AML-193 (cell line): ENCODE measurements at places on chromosomes 3 and 15.

- peak; percentile 84 for DNase-seq
Measured at GRCh38 chr3:141644931-141645330, 93.2 kb upstream of the RNF7 start.

DNA sequence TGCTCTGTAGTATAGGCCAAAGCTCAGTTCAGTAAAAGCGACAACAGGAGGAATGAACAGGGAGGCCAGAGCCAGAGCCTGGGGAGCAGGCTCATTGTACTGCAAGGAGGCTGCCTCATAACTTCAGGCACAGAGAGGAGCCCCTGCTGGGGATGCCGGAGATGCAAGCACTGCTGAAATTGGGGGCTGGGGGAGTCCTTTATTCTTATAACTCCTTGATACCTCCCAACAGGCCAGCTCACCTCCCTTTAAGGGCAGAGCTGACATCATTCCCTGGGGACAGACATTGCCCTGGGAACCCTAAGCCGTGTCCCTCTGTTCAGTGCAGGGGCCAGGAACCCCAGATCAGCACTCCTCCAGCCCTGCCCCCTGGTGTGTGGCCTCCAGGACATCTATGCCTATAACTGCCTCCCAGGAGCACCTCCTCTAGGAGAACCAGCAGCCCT, 83.8 kb upstream of the MRPS22 start:
- no peak for DNase-seq

- DNase-seq, result no peak
Measured at GRCh38 chr15:50057196-50057595, 61.8 kb downstream of the ATP8B4 start.

GRCh38 chr15:63834500-63835210, 907 bp upstream of the HERC1 start:
- DNase-seq, result no peak

DNA sequence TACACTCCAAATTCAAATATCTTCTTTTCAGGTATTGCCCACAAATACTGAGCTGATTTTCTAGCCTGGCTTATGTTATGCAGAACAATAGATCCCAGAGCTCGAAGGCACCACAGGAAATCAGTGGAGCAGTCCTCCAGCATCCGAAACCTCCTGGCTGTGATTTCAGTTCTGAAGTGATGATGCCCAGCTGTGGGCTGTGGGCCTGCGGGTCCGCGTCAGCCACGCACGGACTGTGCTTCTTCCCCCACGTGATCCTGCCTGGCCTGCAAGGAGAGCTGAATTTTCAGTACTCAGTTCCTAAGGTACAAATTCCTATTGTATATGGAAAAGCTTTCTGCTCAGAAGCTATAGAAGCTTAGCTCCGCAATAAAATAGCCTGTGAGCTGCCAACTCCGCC, 96.2 kb downstream of the OCA2 start:
- DNase-seq, result no peak

- no peak for DNase-seq
Measured at GRCh38 chr3:187795207-187795960, 50.1 kb upstream of the BCL6 start.

DNA sequence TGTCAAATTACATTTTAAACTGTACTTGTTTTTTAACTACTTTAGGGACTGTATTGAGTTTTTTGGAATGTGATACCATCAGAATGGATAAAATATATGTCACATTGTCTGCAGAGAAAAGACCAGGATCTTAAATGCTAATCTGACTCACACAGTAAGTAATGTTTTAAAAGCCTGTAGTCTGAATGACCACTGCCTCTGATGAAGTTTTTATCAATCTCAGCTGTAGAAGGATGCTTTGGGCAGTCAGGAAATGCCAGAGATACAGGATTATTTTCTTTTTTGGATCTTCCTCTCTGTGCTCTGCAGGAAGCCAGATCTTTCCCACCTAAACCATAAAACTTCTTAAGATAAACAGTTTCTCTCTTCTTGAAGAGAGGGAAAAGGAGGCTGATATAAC, 73.1 kb upstream of the PRTG start:
- DNase-seq, result no peak

- DNase-seq, result no peak
Measured at GRCh38 chr3:30439451-30440053, 166.8 kb upstream of the TGFBR2 start.

GRCh38 chr3:106242781-106243180, 374.0 kb upstream of the CBLB start:
- DNase-seq, result no peak

DNA sequence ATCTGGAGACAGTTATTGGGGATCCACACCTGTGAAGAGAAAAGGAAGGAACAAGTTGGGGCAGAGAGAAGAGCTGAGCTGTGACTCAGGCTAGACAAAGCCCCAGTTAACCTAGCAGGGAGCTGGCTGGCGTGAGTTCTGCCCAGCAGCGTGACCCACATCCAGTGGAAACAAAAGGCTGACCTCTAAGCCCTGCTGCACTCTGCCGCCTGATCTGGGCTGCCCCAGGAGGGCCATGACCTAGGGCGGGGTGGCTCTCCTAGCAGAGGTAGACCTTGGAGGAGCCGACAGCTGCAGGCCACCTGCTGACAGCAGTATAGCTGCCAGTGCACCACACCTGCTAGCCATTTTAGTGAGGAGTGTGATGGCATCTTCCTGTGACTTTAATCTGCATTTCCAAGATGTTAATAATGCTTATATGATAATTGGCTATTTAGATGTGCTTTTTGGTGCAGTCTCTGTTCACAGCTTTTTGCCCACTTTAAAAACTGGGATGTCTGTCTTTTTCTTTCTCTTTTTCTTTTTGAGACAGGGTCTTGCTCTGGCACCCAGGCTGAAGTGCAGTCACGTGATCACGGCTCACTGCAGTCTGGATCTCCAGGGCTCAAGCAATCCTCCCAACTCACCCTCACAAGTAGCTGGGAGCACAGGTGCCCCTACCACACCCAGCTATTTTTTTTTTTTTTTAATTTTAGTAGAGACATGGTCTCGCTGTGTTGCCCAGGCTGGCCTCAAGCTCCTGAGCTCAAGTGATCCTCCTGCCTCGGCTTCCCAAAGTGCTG, 78.1 kb downstream of the LSM3 start:
- DNase-seq, result no peak

- DNase-seq, result no peak
Measured at GRCh38 chr3:183572935-183573334, 17.4 kb upstream of the KLHL6 start.

- DNase-seq, result no peak
Measured at GRCh38 chr3:151777880-151778279, 36.0 kb upstream of the AADAC start.

DNA sequence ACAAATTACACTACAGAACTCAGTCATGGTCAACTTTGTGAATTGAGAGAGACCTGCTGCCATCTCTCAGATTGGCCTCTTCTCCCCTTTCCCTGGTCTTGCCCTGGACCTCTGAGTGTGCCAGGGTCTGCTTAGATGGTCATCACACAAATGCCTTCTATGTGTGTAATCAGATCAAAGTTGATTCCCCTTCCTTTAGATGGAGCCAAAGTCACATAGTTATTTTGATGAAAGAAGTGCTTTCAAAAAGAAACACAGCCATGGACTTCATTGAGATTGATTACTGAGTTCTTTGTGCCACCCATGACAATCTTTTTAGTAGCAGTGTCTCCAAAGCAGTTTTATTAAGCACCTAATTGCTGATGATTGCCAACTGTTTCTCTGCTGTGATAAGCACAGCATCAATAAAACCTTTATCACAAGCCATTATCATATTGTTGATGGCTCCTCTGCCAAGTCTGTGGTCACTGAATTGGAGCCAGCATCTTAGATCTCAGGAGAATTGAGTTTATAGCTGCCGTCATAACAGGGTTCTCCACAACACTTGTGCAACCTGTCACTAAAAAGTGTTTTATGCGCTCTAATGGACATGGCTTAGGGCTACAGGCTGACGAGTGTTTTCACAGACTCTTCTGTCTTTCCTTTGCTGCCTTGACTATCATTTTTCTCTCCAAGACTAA, 149.7 kb upstream of the NUDT16 start:
- peak; percentile 13 for DNase-seq

DNA sequence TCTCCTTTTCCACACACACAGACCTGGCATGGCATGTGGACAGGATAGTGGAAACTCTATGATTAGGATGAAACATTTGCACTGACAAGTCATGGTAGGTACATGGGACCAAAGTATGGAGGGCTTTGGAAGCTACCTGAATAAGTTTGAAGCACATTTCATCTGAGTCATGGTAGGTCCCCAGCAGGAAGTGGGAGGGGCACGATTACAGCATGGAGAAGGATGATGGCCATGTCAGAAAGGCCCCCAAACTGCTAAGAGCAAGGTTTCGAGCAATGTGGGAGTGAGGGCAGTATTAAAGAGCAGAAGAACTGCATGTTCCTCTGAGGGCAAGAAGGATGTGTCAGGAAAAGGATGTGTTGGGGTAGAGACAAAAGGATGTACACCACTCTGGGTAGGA, 51.5 kb upstream of the CSTA start:
- no peak for DNase-seq

DNA sequence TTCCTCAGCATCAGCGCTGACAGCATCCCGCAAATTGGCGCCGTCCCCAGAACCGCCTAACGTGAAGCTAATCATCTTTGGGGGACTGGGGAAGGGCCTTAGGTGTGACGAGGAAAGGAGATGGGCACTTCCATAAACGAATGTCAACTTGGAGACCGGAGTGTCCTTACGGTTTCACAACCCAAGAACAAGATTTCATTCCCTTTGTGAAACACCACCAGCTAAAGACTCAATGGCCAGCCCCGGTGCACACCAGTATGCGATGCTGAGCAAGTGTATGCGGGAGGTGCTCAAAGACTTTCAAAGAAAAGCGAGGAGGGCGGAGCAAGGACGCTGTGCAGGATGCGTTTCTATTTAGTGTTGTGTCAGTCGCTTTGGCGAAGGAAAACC, 759 bp upstream of the TTBK2 start:
- DNase-seq, result peak; percentile 38

DNA sequence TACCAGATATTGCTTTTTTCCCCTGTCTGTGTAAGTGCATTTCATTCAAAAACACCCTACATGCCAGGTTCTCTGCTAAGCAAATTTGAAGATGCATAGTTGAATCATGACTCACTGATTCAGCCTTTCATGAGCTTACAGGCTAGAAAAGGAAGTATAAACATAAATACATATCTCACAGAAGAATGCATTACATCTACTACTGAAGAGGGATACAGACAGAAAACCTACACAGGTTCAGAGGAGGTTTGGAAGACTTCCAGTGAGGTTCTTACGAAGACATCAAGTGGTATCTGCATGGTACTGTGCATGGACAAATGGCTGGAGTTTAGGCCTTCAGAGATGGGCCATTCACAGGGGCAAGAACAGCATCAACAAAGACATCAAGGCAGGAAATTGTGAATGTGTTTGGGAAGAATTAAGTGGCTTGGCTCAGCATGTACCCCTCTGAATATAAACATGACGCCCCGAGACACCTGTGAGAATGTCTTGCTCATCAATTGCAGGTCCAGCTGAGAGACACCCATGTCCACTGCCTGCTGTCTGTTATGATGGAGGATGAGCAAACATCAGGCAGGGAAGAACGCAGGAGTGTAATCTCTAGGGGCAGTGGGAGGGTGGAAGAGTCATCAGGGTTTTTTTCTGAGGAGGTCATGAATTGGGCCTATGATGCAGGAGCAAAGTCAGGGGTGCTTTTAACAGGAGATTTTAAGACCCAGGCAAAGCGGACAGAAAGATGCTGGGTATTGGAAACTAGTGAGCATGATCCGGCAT, 105.1 kb upstream of the GALNT15 start:
- DNase-seq, result no peak

DNA sequence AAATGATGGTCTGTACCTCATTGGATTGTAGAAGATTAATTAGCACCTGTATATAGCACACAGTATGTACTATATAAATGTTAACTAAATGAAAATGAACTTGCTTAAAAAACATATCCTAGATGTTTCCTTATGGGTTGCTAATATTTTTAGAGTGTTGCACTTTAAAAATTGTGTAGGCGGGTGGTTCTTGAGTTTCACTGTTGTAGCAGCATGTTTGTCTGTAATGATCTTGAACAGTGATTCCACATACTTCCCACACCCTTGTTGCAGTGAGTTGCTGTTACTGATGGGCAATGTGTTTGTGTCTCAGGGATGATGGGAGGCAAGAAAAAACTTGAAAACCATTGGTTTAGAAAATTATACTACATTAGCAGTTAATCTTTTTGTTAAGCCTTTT, 22.0 kb downstream of the USP3 start:
- no peak for DNase-seq

DNA sequence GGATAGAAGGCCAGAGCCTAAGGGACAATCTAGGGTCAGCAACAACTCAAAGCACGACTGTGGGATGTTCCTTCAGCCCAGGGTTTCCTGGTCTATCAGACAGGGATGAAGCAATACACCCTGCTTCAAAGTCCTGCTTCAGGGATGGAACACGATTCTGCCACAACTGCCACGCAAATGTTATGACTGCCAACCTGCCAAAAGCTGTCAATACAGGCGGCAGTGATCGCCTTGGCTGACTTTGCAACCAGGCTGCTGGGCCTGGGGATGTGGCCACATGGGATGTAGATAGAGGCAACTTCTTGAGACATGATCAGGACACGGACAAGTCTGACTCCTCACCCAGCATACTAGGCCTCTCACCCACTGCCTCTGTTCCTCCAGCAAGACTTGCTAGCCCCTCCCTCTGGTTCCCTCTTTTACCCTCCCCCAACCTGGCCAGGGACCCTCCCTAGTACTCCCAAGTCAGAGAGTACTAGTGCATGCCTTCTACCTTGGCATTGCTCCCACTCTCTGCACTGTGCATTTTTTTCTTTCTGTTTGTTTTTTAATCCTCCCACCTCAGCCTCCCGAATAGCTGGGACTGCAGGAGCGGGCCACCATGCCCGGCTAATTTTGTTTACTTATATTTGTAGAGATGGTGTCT, 7.6 kb downstream of the CCDC12 start:
- DNase-seq, result no peak

DNA sequence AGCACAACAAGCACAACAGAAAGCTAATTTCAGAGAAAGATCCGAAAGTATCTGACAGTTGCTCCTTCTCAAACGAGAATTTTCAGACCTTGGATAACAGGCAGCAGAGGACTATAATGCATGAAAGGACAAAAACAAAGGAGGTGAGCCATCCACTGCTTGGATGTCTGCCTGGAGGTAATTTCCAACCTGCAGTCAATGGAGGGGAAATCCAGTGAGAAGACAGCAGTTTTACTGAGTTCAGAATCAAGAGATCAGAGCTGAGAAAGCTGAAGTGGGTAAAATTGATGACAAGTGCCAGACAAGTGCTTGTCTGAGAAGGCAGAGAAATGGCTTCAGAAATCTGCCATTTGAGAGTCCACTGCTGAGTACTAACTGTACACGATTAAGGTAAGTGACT, 22.1 kb downstream of the UBE3A start:
- DNase-seq, result no peak

- DNase-seq, result no peak
Measured at GRCh38 chr15:28129231-28129848, 30.2 kb upstream of the OCA2 start.

DNA sequence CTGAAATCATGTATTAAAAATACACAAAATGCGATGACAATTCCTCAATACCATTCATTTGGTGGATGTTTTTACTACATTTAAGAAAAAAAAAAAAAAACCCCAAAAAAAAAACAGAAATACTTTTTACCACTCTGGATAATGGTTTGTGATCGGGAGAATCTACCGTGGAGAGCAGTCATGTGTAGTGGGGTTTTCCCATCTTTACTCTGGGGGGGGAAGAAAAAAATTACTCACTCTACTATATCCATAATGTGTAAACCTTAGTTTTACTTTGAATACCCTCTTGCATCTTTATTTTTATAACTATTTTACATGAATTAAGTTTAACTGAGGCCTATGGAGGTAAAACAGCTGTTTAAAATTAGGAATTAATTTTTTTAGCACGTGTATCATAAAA, 83.3 kb downstream of the ANKRD28 start:
- DNase-seq, result no peak
